ENCODE measurements at places on chromosomes 11 and 22.

- no peak for DNase-seq
Observed at GRCh38 chr11:1361882-1362281, 27.9 kb upstream of the BRSK2 start.

- no peak for DNase-seq
Observed at GRCh38 chr11:35227576-35228327, 88.8 kb downstream of the CD44 start.

DNA sequence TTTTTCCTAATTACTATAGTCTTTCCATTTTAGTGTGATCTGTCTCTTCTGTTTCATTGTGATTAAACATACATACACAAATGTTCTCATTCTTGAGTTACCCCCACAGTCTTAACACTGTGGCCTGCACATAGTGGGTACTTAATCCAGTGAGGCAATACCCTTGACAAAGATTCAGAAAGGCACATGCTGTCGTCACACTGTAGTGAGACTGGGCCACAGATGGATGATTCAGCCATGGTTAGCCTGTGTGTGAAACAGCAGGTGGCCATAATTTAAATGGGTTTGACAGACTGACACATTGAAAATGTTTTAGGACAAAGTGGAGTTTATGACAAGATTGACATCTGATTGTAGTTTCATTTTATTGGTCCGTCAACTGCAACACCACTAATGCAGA is 313.1 kb downstream of the C11orf87 start:
- DNase-seq: no peak

DNA sequence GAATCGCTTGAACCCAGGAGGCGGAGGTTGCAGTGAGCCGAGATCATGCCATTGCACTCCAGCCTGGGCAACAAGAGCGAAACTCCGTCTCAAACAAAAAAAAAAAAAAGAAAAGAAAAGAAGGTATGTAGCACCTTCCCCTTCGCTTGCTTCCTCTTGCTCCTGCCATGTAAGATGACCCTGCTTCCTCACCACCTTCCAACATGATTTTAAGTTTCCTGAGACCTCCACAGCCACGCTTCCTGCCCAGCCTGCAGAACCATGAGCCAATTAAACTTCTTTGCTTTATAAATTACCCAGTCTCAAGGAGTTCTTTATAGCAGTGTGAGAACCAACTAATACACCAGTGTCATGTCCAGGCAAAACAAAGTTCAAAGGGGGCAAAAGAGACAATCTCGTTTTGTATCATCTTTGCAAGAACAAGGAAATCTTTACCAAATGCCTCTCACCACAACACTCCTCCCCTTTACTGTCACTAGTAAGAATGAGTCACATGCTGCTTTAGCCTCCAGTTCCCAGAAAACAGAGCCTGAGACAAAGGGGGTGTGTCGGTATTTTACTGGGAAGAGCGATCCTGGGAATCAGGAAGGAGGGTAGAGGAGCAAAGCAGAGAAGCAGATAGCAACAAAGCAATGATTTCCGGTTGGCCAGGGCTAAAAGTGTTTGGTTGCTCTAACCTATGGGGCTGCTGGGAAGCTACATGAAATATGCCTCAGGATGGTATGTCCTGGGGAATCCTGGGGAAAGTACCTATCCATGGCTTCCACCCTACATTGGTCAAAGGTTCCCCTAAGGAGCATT is 10.5 kb upstream of the MCHR1 start:
- no peak for DNase-seq

GRCh38 chr11:118380571-118380970 is 20.8 kb upstream of the ATP5MG start:
- no peak for DNase-seq

- DNase-seq: no peak
Observed at GRCh38 chr22:22824340-22825212, 63.0 kb upstream of the IGLL5 start.

- DNase-seq: no peak
Observed at GRCh38 chr22:50656122-50657070, 16.2 kb upstream of the SHANK3 start.

GRCh38 chr22:38260761-38261681 is 11.8 kb downstream of the TMEM184B start:
- DNase-seq: no peak

DNA sequence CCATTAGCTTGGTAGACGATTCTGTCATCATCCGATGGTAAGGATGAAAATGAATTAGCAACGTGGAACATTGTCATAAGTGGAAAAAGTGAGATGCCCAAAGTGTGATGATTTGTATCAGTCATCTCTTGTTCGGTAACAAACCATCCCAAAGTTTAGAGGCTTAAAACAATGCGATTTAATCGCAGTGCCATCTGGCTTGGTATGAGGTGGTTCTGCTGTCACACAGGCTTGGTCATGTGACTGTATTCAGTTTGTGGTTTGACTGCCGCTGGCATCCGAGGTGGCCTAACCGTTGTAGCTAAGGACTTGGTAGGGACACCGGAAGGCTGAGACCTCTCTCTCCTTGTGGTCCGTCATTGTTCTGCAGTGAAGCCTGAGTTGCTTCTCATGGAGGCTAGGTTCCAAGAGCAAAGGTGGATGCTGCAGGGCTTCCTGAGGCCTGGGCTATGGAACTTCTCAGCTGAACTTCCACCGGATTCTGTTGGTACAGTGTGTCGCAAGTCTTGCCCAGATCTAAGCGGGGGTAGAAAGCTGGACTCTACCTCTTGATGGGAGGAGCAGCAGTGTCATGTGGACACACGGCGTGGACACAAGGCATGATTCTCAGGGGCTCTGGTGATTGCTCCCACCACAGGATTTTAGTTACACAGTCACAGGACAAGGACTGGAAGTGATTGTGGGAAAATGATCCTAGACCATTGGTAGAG is 36.3 kb downstream of the BCR start:
- DNase-seq: no peak
